ENCODE measurements at places on chromosomes 2 and 18.
A peak's percentile ranks its signal among the peaks of the same experiment; 100 is the strongest.

DNA sequence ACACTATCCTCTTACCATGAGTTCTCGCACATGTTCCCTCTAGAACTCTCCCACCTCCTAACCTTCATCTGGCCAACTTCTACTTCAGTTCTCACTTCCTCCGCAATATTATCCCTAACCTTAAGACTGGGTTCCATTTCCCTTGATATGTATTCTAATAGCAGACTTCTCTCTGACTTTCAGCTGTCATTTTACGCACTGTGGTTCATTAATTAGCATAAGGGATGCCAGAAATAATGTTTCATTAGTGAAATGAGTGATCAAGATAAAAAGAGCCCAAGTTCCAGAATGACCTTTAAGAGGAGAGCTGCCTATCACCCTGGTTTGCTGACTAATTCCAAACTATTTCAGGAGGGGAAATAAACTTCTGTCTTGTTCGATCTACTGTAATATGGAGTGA is 108.6 kb upstream of the CCDC150 start:
- H3K27ac ChIP-seq = no peak overlapping the region
- H3K4me1 ChIP-seq = peaks cover 24% of the 10 kb centered on the region
- no peaks in the 10 kb centered on the region for H3K36me3 ChIP-seq

DNA sequence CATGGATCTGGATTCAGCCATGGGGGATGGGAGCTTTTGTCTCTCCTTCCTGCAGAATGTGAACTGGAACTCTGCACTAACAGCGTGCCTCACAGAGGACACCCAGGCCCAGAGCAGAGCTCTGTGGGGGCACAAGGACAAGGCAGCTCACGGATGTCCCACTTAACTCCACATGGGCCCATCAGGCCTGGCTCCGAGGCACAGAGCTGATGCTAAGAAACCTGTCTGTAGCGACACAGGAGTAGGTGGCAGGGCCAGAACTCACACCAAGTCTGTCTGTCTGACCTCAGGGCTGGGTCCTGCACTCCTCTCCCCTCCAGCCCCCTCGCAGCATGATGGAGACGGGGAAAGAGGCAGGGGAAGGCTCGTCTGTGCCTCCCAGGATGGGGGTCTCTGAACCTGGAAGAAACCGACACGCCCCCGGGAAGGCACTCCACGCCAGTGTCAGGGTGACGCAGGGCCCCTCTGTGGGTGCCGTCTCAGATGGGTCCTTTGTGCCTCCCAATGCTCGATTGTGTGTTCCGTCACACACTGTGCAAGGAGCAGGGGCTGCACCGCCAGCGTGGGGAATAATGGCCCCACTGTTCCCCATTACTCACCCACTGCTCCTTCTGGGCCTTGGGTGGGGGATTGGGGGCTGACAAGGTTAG is 36.6 kb downstream of the FAM178B start:
- no peaks in the 10 kb centered on the region for H3K36me3 ChIP-seq
- DNase-seq = no peak
- H3K27me3 ChIP-seq = peaks cover 3% of the 10 kb centered on the region
- H3K4me3 ChIP-seq = no peak overlapping the region
- no peak overlapping the region for H3K27ac ChIP-seq

- no peak for DNase-seq
- H3K4me1 ChIP-seq = no peaks in the 10 kb centered on the region
- no peaks in the 10 kb centered on the region for H3K36me3 ChIP-seq
- no peaks in the 10 kb centered on the region for H3K27me3 ChIP-seq
- H3K27ac ChIP-seq = no peak overlapping the region
These were observed 144.9 kb downstream of the KCTD1 start for GRCh38 chr18:26403491-26403890.

- H3K27me3 ChIP-seq = peaks cover 19% of the 10 kb centered on the region
- H3K4me3 ChIP-seq = no peak overlapping the region
- no peak overlapping the region for H3K27ac ChIP-seq
- no peaks in the 10 kb centered on the region for H3K36me3 ChIP-seq
- peak; percentile 21 for DNase-seq
These were observed 29.0 kb upstream of the EPAS1 start for GRCh38 chr2:46268196-46268595.

All from activated CD8-positive, alpha-beta T cell treated with anti-CD3 and anti-CD28 coated beads, Interleukin-2, amount 10 ng/mL, durations not matched to agents 7 days and 5 days (primary cell).